ENCODE measurements at places on chromosomes 11 and 22.

GRCh38 chr22:47293368-47294221 is 531.1 kb downstream of the TBC1D22A start:
- no peak for DNase-seq

DNA sequence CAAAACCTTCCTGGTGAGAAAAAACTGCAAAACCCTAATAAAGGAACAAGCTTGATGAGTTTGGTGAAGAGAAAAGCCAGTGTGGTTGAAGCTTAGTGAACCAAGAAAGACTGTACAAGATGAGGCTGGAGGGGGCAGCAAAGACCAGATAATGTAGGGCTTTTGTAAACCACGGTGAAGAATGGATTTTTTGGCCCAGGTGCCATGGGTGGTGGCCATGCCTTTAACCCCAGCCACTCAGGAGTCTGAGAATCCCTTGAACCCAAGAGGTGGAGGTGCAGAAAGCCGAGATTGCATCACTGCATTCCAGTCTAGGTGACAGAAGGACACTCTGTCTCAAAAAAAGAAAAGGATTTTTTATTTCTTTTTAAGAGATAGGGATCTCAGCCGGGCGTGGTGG is 5.0 kb upstream of the ZDHHC5 start:
- no peak for DNase-seq

DNA sequence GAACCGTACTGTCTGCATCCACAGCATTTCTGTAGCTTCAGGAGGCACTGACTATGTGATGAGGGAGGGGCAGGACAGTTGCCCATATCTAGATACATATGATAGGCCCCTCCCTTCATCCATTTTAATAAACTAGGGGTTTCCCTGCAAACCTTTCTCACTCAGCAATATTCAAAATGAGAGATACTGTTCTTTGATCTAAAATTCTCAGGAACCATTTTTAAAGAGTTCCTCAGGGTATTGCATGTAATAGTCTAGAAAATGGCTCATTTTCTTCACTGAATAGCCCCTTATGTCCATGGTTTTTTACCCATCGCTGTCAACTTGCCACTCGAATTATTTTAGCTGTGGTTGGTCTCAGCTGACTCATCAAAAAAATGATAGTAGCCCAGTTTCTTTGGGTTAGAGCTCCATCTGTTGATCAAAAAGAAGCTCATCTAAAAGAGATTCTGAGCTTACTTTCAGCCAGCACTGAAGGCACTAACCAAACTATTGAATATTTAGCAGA is 37.0 kb upstream of the DNAJB7 start:
- DNase-seq: no peak

DNA sequence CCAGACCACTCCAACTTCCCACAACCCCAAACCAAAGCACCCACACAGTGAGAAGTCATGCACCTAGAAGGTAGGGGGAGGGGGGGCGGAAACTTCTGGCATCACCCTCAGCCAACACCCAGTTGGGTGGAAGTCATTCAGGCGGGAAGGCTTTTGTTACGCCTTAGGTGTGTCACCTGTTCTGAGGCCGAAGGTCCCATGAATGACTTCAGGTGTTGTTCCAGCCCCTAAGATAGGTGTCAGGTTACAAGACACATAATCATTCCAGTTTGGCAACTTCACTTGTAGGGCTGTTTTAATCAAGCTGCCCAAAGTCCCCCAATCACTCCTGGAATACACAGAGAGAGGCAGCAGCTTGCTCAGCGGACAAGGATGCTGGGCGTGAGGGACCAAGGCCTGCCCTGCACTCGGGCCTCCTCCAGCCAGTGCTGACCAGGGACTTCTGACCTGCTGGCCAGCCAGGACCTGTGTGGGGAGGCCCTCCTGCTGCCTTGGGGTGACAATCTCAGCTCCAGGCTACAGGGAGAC is at the start of gene TMPRSS4:
TMPRSS4 (plus strand) TSS at position 325 of the 528 bp plus-strand sequence. CDS start 225 bp downstream, outside the sequence.
- no peak for DNase-seq

- no peak for DNase-seq
These were observed 22.0 kb upstream of the CD44 start for GRCh38 chr11:35116762-35117640.

DNA sequence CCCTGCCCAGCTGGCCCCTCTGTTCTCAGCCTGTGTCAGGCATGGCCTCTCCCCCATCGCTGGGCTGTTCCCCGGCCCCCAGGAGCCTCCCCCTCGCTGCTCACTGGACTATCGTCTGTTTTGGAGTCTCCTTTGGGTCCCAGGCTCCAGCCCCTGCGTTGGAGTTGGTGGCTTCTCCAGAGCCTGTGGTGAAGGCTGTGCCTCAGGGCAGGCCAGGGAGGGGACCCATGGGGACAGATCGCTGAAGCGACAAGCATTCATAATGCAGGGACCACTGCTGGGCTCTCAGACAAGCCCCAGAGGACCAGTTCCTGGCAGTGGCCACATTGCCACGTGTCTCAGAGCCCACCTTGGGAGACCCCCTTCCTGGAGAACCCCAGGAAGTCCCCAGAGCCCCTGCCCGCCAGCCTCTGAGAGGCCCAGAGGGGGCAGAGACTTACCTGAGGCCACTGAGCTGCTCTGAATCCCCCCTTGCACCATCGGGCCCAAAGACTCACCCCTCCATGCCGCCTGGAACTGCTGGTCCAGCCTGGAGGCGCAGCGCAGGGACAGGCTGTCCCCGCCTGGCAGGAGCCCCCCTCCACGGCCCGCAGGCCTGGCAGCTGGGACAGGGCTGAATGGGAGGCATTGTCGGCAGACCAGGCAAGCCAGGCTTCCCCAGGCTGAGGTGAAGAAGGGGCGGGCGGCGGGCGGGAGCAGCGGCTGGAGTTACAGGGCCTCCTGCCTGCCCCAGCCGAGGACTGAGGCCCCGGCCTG is at the start of gene CHADL:
CHADL (minus strand) TSS at position 555 of the 756 bp plus-strand sequence; CDS start at position 505, 50 bp downstream.
- no peak for DNase-seq

- no peak for DNase-seq
These were observed 59.4 kb upstream of the HMGXB4 start for GRCh38 chr22:35197886-35198285.

- DNase-seq: no peak
These were observed 33.4 kb downstream of the TMEM123 start for GRCh38 chr11:102419181-102419580.

DNA sequence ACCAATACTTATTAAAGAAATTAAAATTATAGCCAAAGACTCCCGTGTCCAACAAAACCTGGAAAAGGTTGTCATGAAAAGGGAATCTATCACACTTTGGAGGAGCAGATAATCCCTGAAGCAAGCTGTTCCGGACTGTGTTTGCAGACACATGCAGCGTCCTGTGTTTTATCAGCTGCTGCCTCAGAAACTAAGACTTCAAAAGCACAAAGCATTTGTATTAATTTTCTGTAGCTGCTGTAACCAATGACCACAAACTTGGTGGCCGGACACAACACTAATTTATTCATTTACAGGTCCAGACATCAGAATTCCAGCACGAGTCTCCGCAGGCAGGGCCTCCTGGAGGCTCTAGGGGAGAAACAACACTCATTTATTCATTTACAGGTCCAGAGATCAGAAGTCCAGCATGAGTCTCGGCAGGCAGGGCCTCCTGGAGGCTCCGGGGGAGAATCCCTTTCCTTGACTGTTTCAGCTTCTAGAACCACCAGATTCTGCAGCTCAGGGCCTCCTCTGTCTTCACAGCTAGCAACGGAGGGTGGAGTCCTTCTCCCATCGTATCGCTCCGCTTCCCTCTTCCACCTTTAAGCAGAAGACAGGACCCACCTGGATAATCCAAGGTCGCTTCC is 465.3 kb downstream of the BRD1 start:
- no peak for DNase-seq

DNA sequence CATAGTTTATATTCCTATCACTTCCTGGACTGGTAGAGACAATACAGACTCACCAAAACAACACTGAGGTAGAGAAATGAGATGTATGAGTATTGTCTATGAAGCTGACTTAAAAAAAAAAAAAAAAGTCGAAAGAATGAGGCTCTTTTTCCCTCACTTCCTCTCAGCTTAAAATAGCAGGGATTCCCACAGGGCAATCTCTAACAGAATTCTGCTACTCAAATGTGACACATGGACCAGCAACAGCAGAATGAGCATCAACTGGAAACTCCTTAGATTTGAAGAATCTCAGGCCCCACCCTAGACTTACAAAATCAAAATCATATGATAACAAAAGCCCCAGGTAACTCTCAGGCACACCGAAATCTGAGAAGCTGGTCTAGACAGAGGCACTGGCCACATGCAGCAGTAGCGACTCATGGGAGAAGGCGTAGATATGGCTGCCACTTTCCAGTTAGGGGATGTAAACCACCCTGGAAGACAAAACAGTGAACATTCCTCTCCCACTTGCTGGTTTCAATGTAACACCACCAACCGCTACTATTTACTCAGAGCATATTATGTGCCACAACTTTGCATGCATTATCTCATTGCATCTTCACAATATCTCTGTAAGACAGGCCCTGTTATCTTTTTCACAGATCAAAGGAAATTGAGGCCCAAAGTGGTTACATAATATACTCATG is 128.0 kb downstream of the RBFOX2 start:
- no peak for DNase-seq

DNA sequence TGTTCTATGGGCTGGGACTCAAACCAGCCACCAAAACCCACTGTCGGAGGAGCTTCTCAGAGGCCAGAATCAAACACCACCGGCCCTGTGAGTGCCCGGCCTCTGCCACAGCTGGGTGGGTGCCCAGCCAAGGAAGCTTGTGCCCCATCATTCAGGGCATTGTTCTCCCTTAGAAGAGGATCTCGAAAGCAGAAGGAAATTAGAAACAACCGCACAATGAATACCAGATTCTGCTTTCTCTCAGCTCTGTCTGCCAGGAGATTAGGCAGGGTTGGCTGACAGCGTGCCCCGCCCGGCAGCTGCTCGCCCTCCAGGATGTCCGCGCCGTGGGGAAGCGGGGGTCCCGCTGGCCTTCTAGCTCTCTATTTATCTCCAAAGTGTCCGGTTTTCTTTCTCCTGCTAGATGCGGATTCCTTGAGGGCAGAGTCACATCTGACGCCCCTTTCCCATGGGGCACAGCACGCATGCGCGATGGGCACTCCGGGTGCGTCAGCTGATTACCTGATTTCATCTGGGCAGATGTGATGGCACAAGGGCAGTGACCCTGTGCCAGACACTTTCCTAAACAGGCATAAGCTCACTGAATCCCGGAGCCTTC is 25.5 kb downstream of the SCGB1A1 start:
- no peak for DNase-seq

- no peak for DNase-seq
These were observed 34.6 kb downstream of the OTOG start for GRCh38 chr11:17581732-17582053.

- DNase-seq: no peak
These were observed 36.2 kb upstream of the RAPSN start for GRCh38 chr11:47485107-47485506.

DNA sequence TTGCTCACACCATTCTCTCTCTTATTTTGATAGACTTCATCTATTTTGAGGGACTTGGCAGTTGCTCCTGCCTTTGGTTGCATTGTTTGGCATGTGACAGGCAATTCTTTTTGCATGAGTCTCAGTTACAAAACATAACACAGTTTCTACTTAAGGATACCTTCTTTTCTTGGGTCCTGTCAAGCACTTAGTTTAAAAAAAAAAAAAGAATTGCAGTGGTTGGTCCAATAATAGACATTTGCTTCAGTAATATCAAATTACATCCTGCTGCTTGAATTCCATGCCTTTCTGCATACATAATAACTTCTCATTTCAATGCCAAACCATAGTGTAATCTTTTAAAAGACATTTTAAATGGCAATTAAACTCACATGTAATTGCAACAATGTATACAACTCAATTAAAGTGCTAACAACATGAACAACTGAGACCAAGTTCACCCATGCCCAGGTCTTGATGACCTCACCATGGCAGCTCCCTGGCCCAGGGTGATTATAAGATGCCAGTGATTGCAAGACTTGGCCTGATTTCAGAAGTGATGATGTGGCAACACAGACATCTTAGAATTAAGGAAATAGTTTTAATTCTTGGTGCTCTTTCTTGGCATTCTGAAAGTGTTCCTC is 32.2 kb upstream of the PLET1 start:
- no peak for DNase-seq

- no peak for DNase-seq
These were observed 34.4 kb upstream of the HEPHL1 start for GRCh38 chr11:93986716-93987115.

Data from activated CD8-positive, alpha-beta memory T cell treated with anti-CD3 and anti-CD28 coated beads for 4 hours (primary cell).